ENCODE measurements at places on chromosomes 11 and 22.

- no peak for DNase-seq
Measured at GRCh38 chr22:27133681-27134314, 476.4 kb downstream of the MIAT start.

GRCh38 chr22:21447694-21448402 lies 19.3 kb upstream of the TMEM191C start:
- no peak for DNase-seq

DNA sequence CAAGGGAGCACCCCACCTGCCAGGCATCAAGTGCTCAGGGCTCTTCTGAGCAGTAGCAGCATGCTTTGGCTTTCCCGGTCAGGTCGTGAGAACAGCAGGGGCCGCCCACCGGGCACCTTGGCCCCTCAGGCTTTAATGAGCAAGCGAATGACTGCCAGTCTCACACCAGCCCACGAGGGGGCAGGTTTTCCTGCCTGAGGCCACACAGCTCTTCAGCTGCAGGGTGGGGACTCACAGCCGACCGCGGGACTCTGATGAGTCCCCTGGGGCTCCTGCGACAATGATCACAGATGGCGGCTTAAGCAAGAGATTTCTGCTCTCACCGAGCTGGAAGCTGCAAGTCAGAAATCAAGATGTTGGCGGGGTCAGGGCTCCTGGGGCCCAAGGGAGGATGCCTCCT lies 14.3 kb upstream of the FGF19 start:
- DNase-seq, result no peak

GRCh38 chr11:111018566-111018965 lies 227.0 kb upstream of the POU2AF2 start:
- DNase-seq, result no peak

All from CD4-positive, alpha-beta T cell treated with Interleukin-4 for 1 hour (primary cell).